Dermis microvascular lymphatic vessel endothelial cell (primary cell): ENCODE measurements at places on chromosomes 13 and 19. TPM values are rescaled to one million over a fixed set of nuclear protein-coding genes. Genes with fewer than 3 reads are reported as not detected.

DNA sequence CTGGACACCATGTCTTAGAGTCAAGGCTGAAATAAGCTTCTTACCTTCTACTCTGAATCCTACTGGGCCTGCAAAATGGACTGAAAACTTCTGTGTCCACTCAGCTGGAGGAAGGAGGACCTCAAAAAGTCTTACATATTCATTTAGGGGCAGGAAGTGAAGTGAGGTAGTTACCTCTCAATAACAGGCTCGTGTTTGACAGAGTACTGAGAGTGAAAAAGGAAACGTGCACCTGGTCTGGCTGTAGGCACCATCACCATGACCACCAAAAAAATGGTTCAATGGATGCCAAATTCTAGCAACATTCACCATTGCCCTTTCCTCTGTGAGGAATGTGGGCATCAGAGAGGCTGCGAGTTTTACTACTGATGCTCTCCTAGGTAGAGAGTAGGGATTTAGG lies 176.2 kb downstream of the RFC3 start:
- no peak for DNase-seq

- DNase-seq: peak; percentile 38
These were observed 20.3 kb downstream of the LYL1 start for GRCh38 chr19:13082192-13083007.

DNA sequence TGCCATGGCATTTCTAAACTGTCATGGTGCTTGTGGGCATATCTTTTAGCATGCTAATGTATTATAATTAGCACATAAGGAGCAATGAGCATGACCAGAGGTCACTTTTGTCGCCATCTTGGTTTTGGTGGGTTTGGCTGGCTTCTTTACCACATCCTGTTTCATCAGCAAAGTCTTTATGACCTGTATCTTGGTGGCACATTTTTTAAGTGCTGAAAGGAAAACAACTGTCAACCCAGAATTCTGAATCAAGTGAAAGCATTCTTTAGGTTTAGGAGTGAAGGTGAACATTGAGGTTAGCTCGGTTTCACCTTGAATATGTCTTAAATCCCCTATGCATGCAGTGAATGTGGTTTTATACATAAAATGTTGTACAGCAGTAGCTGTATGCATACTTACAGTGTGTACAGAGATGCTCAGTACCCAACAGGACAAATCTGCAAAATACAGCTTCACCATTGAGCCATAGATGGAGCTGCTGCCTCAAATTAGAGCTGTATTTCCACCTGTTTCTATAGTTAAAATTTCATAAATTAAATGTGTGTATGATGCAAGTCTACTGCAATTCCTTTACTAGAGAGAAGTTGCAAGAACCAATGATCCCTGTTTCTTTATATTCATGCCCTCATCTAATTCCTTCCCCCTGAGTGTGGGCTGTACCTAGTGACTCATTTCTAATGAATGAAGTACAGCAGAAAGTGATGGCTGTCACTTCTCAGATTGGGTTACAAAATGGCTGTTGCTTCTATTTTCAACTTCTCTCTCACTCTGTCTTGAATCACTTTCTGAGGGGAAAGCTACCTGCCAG lies 25.2 kb upstream of the IGSF23 start:
- DNase-seq: peak; percentile 65

- no peak for DNase-seq
These were observed 8.0 kb downstream of the ZNF671 start for GRCh38 chr19:57719424-57719823.

GRCh38 chr19:45556835-45557234 lies 27.8 kb downstream of the OPA3 start:
- no peak for DNase-seq

Gene CCDC106
- 4.6 and 9.5 TPM in 2 replicates for total RNA-seq

Gene NLRP11
- total RNA-seq: under 0.01 TPM in 2 replicates
